Brain microvascular endothelial cell (primary cell): ENCODE measurements at places on chromosomes 5 and 9.

GRCh38 chr9:100397529-100398266 is 29.2 kb upstream of the MSANTD3 start:
- DNase-seq = no peak

GRCh38 chr5:179222246-179223017 is 122.8 kb downstream of the ADAMTS2 start:
- DNase-seq = no peak

DNA sequence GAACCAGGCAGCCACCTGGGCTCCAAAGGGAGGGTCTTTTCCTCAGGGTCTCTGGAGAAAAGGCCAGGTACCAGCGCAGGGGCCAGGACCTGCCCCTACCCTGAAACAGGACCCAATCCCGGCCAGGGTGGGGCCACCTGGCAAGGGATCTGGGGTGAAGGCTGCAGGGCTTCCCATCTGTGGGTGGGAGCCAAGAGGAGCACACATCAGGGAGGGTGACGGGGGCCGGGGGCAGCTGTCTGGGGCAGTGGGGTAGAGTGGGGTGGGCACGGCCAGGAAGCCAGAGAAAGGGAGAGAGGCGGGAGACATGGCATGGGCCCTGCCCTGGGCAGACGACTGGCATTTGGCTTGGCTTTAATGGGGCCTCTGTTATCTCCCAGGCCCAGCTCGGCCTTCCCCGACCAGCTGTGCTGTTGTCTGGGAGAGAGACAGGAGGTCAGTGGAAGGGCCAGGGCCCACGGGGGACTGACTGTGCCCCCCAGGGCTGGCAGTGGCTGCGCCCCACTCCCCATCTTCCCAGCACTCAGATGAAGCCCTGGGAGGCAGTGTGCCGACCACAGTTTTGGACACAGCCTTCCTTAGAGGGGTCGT is 57.2 kb upstream of the RNF130 start:
- DNase-seq = no peak

GRCh38 chr5:138625134-138625533 is 49.9 kb upstream of the HSPA9 start:
- no peak for DNase-seq

DNA sequence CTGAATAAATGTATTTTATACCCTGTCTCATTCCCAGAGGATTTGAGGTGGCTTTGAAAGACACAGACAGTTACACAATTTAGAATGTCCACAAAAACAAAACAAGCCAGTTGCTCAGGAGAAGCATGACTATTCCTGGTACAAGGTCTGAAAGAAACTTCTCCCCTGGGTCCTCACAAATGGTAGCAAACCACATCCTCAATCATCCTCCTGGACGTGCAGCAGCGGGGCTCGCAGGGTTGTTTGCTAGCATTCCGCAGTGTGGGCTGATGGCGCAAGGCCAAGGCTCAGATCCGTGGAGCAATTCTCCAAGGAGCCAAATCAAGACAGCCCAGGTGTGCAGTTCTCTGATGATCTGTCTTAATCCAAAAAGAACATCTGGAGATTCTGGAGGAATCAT is 210.3 kb downstream of the ACTL7B start:
- DNase-seq = no peak

DNA sequence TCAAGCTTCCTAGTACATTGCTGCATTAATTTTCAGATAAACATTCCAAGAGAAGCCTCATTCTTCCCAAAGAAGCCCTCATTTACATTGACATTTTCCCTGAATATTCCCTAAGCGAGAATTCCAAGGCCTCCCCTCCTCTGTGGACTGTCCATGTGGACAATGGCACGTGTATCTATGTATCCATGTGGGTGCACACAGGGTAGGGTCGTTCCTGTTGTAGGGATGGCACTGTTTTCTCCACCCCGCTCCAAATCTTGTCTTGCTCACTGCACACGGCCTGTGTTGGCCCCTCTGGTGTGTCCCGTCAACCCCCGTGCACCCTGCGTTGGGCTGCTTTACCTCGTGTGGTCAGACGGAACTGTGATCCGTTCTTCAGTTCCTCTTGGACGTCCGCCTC is 104.7 kb upstream of the IRX2 start:
- DNase-seq = no peak

DNA sequence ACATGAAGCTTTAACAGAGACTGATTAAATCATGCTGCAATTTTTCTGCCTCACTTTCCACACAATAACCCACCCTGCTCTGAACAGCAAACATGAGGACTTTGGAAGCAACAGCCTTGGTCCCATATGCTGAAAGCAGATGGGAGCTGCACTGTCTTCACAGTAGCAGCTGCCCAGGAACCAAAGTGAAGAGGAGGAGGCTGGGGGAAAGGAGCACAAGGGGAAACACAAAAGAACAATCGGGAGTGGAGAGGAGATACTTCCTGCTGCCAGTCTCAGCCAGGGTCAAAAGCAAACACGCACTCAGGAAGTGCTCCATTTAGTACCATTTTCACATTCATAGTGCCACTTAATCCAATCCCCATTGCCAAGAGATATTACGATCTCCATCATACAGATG is 183.3 kb upstream of the PUM3 start:
- DNase-seq = no peak

DNA sequence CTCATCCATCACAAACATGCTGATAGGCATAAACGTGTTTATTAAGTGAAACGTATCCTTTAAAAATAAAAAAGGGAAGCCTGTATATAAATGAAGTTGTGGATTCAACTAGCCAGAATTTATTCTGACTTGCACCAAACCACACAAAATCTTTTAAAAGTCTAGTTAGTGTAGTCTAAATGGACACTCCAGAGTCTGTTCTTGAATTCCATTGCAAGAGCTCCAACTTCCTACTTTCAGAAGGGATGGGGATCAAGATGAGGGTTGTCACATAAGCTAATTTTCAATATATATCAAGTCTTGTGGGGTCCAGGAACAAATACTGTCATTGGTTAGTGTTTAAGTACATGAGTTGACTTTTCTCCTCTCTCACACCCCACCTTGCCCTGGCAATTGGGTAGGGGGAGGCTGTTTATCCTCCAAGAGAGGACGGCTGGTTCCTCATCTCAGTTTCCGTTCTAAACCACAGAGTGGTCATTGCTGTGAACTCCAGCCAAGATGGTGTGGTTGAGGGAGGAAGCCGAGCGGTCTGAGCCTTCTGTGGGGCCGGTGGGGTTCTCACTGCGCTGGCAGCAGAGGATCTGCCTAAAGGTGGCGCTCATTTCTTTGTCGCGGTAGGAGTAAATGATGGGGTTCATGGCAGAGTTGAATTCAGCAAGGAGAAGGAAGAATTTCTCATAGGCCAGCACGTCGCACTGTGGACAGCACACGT is 163.2 kb downstream of the LPAR1 start:
- DNase-seq = no peak

GRCh38 chr9:131733541-131734061 is 6.3 kb downstream of the RAPGEF1 start:
- DNase-seq = peak; percentile 94

- no peak for DNase-seq
Observed at GRCh38 chr9:35685506-35685905, 4.2 kb downstream of the TPM2 start.

GRCh38 chr9:28834156-28834555 is 1260.9 kb upstream of the C9orf72 start:
- DNase-seq = no peak

GRCh38 chr5:15526413-15526812 is 26.4 kb downstream of the FBXL7 start:
- DNase-seq = no peak

DNA sequence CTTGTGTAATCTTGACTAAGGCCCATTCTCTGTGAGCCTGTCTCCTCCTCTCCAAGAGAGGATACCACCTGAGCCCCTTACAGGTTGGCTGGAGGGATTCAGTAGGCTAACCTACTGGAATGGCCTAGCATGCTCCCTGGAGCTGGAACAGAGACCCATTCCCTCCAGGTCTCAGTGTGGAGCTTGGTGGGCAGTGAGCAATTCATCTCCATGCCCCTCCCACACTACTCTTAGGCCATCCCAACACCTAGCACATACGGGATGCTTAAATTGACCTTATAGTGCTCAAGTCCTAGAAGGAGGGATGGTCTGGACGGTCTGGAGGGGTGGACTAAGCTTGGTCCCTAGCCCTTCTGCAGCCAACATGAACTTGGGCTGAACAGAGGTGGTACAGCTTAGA is 75.6 kb downstream of the CRB2 start:
- DNase-seq = no peak

DNA sequence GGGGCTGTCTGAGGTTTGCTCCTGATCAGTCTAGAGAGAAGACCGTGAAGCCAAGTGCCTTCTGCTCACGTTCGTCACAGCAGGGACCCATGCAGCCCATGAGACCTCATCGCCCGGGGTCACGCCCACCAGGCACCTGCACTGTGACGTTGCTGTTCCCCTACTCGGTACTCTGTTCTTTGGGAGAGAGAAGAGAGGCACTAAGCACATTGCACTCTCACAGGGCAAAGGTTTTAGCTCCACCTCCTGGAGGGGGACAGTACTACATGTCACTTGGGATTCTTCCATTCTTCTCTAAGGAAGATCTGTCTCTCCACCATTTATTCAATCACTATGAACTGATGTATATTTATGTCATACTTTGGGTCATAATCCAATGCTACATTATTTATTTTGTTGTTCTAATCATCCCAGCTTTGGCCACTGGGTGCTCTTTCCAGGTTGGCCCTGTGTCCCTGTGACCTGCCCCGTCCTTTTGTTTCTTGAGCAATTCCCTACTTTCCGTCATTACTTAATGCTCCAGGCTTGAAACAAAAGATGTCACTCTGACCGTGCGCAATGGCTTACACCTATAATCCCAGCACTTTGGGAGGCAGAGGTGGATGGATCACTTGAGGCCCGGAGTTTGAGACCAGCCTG is 31.4 kb upstream of the BRD3 start:
- DNase-seq = peak; percentile 45

- peak; percentile 76 for DNase-seq
Observed at GRCh38 chr9:91546574-91546973, 122.9 kb upstream of the NFIL3 start.

- DNase-seq = no peak
Observed at GRCh38 chr5:126433701-126434100, 10.5 kb downstream of the GRAMD2B start.

- DNase-seq = no peak
Observed at GRCh38 chr5:149229298-149229937, 42.2 kb upstream of the AFAP1L1 start.

- peak; percentile 29 for DNase-seq
Observed at GRCh38 chr9:127877566-127877998, at the start of gene AK1. AK1 (minus strand) TSS chr9:127877675; CDS start chr9:127874617, 3,058 bp downstream.

- DNase-seq = no peak
Observed at GRCh38 chr5:2430606-2431005, 320.9 kb downstream of the IRX2 start.

DNA sequence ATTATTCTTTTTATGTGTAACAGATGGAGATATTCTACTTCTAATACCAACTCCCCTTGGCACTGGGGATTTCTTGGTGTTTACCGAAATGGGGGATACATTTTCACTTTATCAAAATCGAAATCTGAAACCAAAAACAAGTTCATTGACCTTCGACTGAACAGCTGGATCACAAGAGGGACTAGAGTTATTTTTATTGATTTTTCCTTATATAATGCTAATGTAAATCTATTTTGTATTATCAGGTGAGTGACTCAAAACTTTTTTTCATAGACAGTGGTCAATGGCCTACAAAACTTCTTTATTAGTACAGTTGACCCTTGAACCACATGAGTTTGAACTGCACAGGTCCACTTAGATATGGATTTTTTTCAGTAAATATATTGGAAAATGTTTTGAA is 10.2 kb downstream of the PKD2L2 start:
- no peak for DNase-seq

- DNase-seq = no peak
Observed at GRCh38 chr5:125041798-125042197, 295.4 kb upstream of the ZNF608 start.

DNA sequence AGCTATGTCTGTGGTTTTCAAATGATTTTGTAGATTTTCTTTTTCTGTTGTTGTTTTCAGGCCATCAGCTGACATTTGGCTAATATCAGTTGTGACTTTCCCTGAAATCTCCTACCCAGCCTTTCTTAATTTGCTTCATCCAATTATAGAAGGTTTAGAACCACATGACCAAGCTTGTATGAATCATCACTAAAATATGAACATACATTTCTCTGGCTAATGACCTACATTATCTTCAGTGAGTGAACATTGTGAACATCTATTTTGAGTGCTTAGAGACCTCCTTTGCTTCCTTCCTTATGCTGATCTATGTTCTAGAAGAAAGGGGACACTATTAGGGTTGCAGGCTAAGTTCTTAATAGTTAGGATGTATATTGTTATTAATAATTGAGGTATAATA is 532.5 kb downstream of the RAB3C start:
- DNase-seq = no peak

GRCh38 chr5:134510970-134511795 is 14.3 kb upstream of the JADE2 start:
- peak; percentile 35 for DNase-seq

DNA sequence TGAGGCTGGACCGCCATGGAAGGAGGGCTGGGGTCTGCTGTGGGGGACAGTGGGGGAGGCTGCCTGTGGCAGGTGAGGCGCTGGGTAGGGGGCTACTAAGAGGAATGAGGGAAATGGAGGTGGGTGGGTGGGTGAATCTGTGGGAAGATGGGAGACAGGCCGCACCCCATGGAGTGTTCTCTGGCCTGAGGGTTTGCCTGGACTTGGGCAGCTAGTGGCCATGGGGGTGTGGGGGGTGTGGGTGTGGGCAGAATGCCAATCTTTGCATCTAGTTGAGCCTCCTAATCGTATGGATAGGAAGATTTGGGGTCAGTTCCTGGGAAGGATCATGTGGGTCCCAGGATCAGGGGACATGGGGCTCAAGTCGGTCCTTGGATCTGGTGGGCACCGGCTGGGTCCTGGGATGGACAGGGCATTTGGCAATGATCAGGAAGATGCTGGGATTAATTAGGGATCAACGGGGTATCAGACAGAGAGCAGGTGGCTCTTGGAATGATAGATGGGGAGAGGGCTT is 518 bp downstream of the ZDHHC12 start:
- no peak for DNase-seq

GRCh38 chr5:132407970-132408369 is 38.5 kb downstream of the SLC22A5 start:
- no peak for DNase-seq

DNA sequence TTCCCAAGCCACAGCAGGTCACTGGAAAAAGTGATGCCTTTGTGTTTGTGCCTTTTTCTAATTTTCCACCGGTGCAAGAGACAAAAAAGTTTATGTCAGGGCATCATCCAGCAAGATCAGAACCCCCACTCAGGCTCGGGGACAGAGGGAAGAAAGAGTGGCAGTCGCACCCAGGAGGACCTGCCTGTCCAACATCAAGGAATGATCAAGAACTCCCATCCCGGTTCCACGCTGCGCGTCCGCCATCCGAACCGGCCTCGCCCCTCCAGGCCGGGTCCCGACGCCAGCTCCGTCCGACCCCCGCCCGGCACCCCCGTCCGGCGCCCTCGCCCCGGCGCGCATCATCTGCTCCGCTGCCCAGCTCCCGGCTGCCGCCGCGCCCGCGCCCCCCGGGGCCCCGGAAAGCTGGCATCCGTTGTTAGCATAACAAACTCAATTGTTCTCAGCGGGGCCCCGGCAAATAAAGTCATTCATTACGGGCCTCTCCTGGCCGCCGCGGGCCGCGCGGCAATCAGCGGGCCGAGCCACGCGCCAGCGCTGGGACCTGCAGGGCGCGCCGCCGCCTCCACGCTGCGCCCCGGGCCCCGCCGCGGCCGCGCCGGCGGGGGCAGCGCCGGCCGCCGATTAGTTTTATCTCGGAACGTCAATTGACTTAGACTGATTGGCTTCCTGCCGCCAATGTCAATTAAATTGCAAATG is 48.1 kb downstream of the PAX5 start:
- DNase-seq = no peak

- DNase-seq = no peak
Observed at GRCh38 chr9:17631396-17631795, 52.5 kb downstream of the SH3GL2 start.

GRCh38 chr9:77794985-77795384 is 146.9 kb upstream of the GNA14 start:
- no peak for DNase-seq
